Stimulated activated CD4-positive, alpha-beta T cell treated with anti-CD3 and anti-CD28 coated beads, Interleukin-2, amount 100 ng/mL, for 24 hours (primary cell): ENCODE measurements at places on chromosomes 7 and 10.

GRCh38 chr10:1638889-1639419, 98.4 kb downstream of the ADARB2 start:
- no peak for DNase-seq

GRCh38 chr10:104306897-104307296, 31.4 kb downstream of the ITPRIP start:
- no peak for DNase-seq

DNA sequence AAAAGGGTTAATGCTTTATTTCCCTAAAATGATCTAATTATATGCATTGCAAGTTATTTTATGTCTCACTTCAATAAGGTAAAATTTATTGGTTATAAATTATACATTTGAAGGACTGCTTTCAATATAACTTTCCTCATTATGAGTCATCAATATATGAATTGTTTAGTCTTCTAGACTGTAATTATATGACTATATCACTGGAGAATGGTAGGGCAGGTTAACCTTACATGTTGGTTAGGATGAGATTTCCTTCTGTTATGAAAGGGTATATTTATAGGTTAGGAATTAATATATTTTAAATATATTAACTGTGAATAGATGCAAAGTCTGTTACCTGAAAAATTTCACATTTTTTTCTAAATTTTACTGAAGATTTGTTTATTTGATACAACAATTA, 406.4 kb upstream of the ETV1 start:
- no peak for DNase-seq

DNA sequence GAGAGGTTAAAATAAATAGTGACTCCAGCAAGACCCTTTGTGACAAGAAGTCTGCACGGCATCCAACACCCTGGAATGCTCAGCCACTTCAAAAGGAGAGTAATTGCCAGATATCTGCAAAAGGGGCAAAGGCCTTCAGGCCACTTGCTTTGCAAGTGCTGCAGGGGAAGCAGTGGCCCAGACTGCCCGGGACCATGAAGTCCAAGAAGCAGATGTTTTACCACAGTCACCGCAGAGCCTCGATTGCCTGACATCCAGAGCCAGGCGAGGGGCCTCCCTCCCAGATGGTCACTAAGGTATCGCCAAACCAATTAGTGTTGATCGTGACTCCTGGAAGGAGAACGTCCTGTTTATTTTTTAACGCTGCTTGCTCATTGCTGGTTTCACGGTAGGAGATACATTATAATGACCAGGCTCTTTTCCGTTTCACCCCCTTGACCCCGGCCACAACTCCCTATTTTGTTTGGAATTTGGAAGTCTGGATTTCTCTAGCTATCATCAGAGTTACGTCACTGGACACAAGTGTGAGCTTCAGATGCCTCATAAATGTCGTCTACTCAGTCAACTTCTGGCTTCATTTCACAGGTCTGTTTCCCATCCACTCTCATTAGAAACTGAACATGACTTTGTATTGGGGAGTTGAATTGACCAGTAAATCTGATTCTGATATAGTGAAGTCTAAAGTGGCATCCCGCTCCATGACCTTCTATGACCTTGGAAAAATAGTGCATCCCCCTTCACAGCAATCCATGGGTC, 276.2 kb downstream of the WDR11 start:
- DNase-seq = no peak

DNA sequence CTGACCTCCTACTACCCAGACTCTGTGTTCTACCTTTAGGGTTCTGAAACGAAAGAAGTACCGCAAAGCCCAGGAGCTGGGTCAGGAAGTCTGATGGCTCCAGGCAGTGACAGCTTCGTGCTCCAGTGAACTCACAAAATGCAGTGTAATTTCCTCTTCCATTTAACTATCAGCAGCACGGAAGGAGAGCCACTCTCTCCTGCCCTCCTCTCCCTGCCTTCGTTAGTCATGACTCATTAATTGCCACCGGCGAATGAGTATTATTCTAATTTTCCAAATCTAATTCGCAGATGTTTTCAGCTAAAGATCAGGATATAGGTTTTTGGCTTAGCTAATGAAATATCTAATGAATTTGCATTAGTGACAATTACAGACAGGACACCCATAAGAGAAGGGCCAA, 1262.0 kb downstream of the TYW1 start:
- DNase-seq = no peak

DNA sequence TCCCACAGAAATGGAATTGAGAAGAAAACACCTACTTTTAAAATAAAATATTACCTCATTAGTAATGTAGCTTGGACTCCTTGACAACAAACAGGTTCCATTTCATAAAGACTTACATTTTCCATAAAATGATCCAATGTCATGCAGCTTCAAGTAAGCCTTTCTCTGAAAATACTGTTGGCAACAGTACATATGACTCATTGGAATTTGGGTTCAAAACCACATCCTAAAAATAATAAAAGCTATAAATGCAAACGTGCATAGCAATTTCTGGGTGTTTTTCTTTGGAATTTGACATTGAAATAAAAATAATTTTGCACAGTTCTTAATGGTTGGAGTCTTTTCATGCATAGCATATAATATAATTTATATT, 47.9 kb downstream of the FHIP2A start:
- DNase-seq = no peak

DNA sequence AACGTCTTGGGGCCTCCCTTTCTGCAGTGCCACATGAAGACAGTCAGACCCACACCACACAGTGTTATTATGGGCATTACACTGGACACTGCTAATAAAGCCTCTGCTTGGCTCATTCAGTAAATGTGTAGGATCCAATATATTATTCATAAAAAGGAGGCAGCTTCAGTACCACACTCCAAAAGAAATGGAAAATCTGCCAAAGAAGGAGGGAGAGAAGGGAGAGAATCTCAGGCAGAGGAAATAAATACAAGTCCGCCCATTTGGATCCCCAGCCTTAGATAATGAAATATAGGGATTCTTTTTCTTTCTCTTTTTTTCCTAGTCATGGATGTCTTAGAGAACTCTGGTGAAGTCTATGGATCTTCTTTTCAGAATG, 162.2 kb downstream of the ELMO1 start:
- DNase-seq = no peak

- DNase-seq = no peak
Measured at GRCh38 chr7:37144423-37144822, 304.2 kb downstream of the ELMO1 start.

GRCh38 chr7:29920491-29920890, 69.1 kb downstream of the SCRN1 start:
- no peak for DNase-seq
